Progenitor cell of endocrine pancreas (in vitro differentiated cells): ENCODE measurements at places on chromosomes 11 and 22. TPM values are rescaled to one million over a fixed set of nuclear protein-coding genes. Genes with fewer than 3 reads are reported as not detected.

DNA sequence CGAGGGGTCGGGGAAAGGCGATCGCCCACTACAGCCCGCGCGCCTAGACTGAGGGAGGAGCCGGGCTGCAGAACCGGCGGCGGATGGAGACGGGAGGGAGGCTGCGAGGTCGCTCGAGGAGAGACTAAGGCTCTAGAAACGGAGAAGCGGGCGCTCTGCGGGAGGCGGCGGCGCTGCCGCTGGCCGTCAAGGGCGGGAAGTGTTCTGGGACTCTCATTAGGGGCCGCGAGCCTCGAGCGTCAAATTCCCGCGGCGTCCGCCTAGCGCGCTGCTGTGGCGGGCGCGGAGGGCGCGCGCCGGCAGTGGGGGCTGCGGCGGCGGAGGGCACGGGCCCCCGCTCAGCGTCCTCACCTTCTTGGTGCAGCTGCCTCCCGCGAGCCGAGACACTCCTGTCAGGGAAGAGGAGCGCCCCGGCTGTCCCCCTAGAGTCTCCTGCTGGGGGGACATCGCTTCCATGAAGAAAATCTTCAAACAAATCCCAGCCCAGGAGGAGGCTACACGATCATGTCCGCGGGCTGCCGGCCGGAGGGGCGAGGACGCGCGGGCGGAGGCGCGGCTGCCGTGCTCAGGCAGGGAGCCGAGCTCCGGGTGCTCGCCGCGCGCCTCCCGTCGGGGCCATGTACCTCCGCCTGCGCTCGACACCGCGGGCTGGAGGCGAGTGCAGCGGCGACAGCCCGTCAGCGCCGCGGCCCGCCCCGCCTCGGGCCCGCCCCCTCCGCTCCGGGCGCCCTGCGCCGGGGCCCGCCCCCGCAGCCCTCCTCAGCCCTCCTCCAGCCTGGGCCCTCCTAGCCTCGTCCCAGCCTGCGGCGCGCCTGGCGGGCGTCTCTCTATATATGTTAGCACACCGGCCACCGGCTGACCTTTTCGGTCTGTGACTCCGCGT is at the start of gene ARHGAP20:
TSS of gene ARHGAP20 (minus strand) at position 662 of the 883 bp plus-strand sequence. CDS start at position 456, 206 bp downstream.
- DNase-seq, result peak; percentile 58
- H3K27me3 ChIP-seq, result peaks cover 72% of the 10 kb centered on the region
- peak within 1 kb of the TSS; percentile 68 for H3K4me3 ChIP-seq
- no peak within 1 kb of the TSS for H3K27ac ChIP-seq
- H3K4me1 ChIP-seq, result peaks cover 6% of the 10 kb centered on the region
- H3K36me3 ChIP-seq, result no peaks in the 10 kb centered on the region

DNA sequence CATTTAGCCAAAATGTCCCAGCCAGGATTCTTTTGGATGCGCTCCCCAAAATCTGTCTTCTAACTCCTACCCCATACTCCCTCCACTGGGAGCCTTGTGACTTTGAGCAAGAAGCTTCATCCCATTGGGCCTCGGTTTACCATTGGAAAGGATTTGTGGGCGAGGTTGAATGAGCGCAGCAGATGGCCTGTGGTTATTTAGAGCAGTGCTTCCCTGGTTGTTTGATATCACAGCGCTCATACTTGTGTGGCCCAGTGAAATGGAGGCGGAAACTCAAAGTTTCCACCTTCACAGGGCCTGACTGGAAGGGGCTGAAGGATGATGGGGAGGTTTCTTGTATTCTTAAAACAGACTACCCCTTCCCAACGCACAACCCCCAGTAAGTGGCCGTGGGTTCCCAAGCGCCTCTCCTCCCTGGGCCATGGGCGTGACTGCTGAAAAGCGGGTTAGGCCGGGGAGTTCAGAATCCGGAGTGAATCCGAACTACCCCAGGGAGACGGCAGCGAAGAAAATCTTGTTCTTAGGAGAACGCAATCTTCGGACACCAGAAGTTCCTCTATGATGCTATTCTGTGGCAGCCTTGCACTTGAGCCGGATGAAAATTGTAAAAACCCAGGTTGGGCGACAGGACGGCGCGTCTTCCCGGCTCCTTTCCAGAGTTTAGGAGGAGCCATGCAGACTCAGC is 1.2 kb upstream of the ATF4 start:
- peaks cover 37% of the 10 kb centered on the region for H3K36me3 ChIP-seq
- peak overlapping the region; percentile 95 for H3K4me3 ChIP-seq
- peaks cover 29% of the 10 kb centered on the region for H3K4me1 ChIP-seq
- H3K27me3 ChIP-seq, result no peaks in the 10 kb centered on the region

DNA sequence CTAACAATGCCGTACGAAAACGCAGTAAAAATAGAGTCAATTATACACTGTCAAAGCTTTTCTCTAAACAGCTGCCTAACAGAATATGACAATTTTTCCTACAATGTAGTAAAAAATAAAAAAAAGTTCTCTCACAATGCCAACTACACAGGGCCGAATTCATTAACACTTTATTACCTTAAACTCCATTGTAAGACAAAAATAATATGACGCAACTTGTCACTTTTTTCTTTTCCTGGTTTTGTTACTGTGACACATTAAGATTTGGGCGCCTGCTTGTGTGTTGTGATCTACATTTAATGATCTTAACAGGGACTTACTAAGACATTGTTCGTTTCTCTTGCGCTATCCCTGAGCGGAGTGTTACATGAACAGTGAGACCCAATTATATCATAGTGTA is 204.1 kb downstream of the INSC start:
- no peak overlapping the region for H3K27ac ChIP-seq
- no peak overlapping the region for H3K4me3 ChIP-seq
- no peaks in the 10 kb centered on the region for H3K36me3 ChIP-seq

- H3K27me3 ChIP-seq, result peaks cover 29% of the 10 kb centered on the region
- H3K27ac ChIP-seq, result no peak overlapping the region
- DNase-seq, result no peak
- H3K4me1 ChIP-seq, result no peaks in the 10 kb centered on the region
- H3K36me3 ChIP-seq, result no peaks in the 10 kb centered on the region
- H3K4me3 ChIP-seq, result no peak overlapping the region
These were observed 3.9 kb upstream of the PRG2 start for GRCh38 chr11:57394203-57394965.

DNA sequence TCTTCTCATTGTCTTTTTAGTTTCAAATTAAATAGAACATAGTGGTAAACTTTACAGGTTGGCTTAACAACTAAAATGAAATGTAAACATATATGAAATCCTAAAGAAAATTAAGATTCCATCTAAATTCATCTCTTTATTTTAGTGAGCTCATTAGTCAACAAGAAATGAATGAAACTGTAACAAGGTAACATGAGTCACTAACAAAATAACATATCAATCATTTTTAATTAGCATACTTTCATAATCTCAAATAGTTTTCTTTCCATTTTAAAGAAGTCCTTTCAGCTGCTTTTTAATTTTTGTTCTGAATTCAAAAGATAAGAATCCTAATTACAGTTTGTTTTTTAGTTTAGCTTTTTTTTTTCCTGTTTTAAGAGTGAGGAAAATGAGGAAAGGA is 688.6 kb upstream of the TENM4 start:
- no peak overlapping the region for H3K4me3 ChIP-seq
- H3K4me1 ChIP-seq, result no peaks in the 10 kb centered on the region
- H3K27ac ChIP-seq, result no peak overlapping the region
- H3K36me3 ChIP-seq, result no peaks in the 10 kb centered on the region

GRCh38 chr22:38477585-38477984 is 9.7 kb downstream of the KDELR3 start:
- peaks cover 14% of the 10 kb centered on the region for H3K4me1 ChIP-seq
- no peak for DNase-seq
- H3K27me3 ChIP-seq, result no peaks in the 10 kb centered on the region
- H3K27ac ChIP-seq, result peak overlapping the region; percentile 12

DNA sequence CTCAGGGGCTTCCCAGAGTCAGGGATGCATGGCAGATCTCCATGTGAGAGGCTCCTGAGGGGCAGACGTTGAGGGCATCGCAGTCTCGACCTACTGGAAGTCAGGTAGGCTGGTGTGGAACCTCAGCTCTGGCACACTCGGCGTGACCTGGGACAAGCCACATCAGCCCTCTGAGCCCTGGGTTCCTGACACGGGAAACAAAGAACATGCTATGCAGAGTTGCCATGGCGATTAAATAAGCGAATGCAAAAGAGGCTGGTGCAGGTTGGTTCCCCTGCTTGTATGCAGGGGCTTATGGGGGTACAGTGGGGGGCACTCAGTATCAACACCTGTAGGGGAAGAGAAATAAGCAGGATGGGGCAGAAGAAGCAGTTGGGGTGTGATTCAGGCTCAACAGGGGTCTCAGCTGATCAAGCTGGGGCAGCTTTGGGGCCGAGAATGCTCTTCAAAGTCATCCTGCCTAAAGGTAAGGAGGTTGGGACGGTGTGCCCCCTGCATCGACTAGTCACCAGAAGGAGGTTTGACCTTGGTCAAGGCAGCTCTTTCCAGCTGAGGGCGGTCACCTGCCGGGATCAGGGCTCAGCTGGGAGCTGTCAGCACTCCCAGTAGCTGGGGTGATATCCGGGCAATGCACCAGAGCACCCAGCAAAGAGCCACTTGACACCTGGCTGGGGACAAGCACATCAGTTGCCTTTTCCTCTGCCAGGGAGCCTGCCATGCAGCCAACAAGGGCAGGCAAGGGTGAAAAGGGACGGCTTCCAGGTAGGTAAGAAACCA is 442.7 kb downstream of the MIAT start:
- no peak overlapping the region for H3K4me3 ChIP-seq
- peaks cover 3% of the 10 kb centered on the region for H3K4me1 ChIP-seq
- peaks cover 69% of the 10 kb centered on the region for H3K27me3 ChIP-seq
- DNase-seq, result no peak
- no peaks in the 10 kb centered on the region for H3K36me3 ChIP-seq

- H3K36me3 ChIP-seq, result peaks cover 7% of the 10 kb centered on the region
- peaks cover 66% of the 10 kb centered on the region for H3K4me1 ChIP-seq
- no peak for DNase-seq
- peak overlapping the region; percentile 67 for H3K27ac ChIP-seq
These were observed 12.8 kb downstream of the TNRC6B start for GRCh38 chr22:40190501-40190900.

GRCh38 chr11:114202011-114202609 is 94.1 kb upstream of the NNMT start:
- no peaks in the 10 kb centered on the region for H3K27me3 ChIP-seq
- H3K36me3 ChIP-seq, result no peaks in the 10 kb centered on the region
- peak overlapping the region; percentile 4 for H3K27ac ChIP-seq
- peaks cover 23% of the 10 kb centered on the region for H3K4me1 ChIP-seq
- no peak for DNase-seq
- no peak overlapping the region for H3K4me3 ChIP-seq

The RAB39A gene
- 2.8 and 2.9 TPM in 2 replicates for total RNA-seq

The GPR83 gene
- 0.31 and 0.62 TPM in 2 replicates for total RNA-seq
